D721Med (cell line): ENCODE measurements at places on chromosomes 12 and 14.

DNA sequence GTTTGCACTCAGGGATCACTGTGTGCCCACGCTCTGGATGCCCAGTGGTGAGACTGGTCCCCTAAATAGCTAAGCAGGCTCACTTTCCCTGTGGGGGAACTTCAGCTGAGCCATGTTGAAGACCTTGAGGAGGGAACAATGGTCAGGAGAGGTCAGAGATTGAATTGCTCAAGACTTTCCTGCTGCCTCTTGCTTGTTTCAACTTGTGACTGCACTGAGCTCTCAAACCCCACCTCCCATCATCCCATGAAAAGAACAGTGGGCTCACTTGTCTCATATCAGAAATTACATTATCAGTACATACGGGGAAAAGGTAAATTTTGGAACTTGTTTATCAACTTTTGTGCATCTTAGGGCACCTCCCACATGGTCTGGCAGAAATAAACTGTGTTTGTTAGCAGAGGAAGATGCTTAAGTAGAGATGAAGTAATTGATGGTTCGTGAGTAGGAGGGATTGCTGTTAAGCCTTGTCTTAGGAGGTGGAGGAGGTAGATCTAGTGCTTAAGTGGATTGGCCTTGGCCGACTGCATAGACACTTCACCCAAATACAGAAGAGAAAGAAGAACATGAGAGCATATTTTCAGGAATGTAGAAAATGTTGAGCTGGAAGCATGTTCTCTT, 15.0 kb upstream of the SERPINA1 start:
- DNase-seq: no peak

GRCh38 chr14:87122166-87122565, 870.8 kb downstream of the GALC start:
- no peak for DNase-seq

- DNase-seq: peak; percentile 97
These were observed 788 bp downstream of the ENO2 start for GRCh38 chr12:6914947-6915788.

DNA sequence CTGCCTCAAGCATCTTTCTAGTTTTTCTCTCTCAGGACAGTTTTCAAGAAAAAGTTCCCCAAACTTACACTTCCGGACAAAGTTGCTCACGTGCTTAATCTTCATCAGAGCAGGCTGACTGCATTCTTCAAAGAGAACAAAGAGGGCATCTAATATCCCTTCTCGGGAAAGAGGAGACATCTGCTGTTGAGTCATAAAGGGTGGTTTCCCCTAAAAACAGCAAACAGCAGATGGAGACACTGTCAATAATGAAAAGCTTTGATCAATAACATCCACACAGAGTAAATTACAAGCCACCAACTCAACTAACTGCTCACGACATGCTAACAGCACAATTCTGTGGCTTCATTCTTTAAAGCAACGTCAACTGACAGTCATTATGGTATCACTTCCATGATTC, 8.1 kb downstream of the CIT start:
- no peak for DNase-seq

DNA sequence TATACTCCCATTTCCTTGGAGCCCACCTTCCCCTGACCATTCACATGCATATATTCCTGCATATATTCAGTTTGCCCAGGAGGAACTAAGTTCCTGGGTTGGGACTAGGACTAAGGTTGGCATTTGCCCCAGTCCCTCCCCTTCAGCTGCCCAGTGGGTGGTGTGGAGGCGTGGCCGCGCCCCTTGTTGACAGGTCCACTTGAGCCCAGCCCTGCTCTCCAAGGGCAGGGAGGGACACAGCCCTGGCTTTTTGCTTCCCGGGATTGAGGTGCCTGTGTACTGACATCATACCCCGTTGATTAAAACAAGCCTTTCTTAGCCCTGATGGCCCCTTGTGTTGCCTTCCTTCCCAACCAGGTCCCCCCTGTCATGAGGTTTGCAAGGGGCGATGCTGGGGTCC, 7.3 kb downstream of the ERBB3 start:
- DNase-seq: no peak

- no peak for DNase-seq
These were observed 29.5 kb upstream of the FBXO34 start for GRCh38 chr14:55241673-55242072.

GRCh38 chr12:26465419-26466097, 270.2 kb downstream of the SSPN start:
- no peak for DNase-seq
